ENCODE measurements at places on chromosomes 4 and X.

DNA sequence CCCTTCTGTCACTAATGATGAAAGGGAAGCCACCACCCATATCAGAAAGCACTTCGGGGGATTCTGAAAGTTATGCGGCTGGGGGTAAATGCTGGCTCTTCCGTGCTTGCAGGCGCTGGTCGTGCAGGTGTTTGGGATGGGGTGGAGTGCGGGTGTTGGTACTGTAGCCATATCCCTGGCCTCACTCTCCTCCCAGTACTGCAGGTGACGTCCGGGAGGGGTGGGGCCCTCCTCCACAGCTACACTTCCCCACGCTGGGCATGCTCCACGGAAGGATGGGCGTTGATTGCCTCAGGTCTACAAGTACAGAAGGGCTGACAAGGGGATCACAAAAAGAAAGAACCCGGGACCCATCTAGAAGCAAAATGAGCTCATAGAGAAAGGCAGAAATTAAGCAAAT is 48.6 kb upstream of the CLDN24 start:
- no peak for DNase-seq

GRCh38 chr4:182394181-182394580 is 151.0 kb downstream of the TENM3 start:
- no peak for DNase-seq

DNA sequence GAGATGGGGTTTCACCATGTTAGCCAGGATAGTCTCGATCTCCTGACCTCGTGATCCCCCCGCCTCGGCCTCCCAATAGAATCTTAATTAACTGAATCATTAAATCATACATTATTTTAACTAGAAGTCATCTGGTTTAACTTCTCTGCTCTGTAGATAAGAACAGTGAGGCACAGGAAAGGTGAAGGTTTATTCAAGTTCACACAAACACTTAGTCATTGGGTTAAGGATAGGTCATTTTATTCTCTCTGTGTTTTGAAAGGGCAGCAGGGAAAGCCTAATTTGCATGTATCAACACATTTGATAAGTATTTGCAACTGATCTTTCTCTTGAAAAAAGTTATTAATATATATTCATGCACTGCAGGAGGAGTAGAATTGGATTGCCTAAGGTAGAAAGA is 1.1 kb upstream of the ETNPPL start:
- DNase-seq, result no peak

GRCh38 chr4:110614976-110615352 is 7.9 kb downstream of the PITX2 start:
- no peak for DNase-seq

- DNase-seq, result no peak
These were observed 65.9 kb upstream of the PPP2R3B start for GRCh38 chrX:452598-452997.

DNA sequence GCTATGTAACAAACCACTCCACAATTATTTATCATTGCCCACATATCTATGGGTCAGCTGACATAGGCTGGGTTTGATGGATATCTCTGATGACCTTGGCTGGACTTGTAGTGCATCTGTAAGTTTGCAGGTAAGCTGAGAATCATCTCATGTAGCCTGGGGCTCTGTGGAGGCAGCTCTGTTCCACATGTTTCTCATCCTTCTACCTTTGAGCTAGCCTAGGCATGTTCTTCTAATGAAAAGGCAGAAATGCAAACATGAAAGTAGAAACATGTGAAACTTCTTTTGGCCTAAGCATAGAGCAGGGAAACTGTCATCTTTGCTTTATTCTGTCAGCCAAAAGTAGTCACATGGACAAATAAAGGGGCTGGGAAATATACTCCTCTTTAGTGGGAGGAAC is 18.2 kb downstream of the MRPL1 start:
- DNase-seq, result no peak

DNA sequence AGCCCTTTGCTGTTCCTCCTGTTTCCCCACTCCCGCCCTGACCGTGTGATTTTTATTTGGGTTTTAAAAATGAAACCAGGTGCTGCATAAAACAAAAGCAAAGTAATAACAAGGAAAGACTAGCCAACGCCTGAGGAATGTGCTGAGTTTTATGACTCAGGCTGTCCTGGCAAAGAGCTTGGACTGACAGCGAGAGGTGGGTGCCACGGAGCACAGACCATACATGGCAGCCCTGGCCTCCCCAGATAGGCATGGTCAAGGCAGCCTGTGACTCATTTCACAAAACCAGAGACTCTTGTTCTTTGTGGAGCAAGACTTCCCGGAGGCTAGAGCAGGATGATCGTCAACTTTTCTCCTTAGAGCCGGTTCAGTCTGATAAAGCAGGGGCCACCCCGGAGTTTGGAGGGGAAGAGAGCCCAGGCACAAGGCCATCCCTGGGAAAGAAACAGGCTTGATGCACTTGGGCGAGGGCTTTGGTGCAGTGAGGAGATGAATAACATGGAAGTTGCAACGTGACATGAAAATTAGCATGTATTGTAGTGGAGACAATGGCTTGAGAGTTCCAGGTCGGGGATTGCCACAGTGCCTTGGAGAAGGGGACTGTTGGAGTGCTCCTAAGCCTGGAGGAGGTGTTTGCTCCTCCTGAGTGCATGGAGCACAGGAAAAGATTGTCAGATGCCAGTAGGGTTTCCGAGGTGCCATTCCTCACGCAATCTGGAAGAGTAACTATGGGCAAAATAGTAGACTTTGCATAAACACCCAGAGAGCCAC is 54.8 kb downstream of the C4orf51 start:
- no peak for DNase-seq

DNA sequence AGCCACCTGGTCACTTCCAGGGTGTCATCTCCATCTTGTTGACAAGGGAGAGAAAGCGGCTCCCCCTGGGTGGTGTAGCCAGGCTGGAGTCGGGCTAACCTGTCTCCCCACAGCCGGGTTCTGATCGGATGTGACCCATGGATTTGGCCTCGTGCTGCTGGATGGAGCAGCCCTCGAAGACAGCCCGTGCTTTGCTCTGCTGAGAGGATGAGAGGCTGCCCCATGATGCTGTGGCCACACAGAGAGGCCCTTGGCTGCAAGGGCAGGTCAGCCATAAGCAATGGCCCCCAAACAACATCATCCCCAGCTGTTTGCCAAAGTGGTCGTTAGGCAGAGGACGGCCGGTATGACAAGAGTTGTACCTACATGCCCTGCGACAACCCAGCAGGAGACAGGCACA is 106.6 kb downstream of the HMX1 start:
- no peak for DNase-seq

DNA sequence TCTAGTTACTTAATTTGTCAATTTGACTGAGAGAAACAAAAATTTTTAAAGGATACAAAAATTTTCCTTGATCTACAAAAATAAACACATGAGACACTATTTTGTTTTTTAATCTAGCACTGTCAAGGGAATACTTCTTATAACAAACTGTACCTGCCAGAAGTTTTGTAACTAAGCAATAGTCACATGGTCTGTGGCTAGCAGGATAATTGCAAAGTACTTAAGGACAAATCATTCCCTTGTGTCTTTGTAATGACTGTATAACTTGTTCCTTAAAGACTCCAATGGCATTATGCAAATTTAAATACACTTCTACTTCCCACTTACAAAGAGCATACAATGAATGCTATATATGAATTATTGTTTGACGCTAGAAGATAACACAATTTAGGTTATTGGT is 25.1 kb upstream of the ANK2 start:
- no peak for DNase-seq

- DNase-seq, result no peak
These were observed 41.1 kb downstream of the NELFA start for GRCh38 chr4:1967512-1968149.

DNA sequence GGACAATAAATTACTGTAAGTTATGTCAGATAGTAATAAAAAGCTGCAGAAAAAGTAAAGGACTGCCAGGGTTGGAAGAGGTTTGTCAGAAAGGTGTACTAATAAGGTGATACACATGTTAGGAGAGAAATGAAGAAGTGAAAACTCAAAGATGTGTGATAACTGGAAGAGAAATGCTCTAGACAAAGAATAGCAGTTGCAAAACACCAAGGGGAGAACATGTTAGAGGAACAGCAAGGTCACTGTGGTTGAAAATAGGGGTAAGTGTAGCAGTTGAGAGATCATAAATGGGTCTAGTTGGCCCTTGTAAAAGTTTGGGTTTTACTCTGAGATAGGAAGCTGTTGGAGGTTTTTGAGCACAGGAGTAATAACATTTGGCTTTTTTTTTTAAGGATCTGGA is 46.9 kb downstream of the HSPA4L start:
- DNase-seq, result no peak

DNA sequence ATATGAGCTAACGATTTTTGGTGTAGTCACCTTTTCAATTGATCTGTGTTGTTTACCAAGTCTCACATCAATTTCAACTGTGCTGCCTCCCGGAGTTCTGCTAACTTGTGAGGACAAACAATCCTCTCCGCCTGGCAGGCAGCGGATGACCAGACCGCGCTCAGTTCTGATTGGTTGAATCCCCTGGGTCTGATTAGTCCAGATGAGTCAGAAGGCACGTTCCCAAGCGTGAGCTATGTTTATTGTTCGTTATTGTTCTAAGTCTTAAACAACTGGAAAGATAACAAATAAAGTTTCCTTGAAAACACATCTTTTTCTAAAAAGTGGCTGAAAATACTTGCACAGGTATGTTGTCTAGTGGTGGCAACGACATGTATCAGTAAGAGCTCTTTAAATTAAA is 37.9 kb upstream of the TRPC3 start:
- no peak for DNase-seq

Data from midbrain (tissue), 1 donor.